LHCN-M2 (cell line): ENCODE measurements at places on chromosomes 6 and 20. TPM values are rescaled to one million over a fixed set of nuclear protein-coding genes. Genes with fewer than 3 reads are reported as not detected.
A peak's percentile ranks its signal among the peaks of the same experiment; 100 is the strongest.

Gene CASP8AP2
- total RNA-seq: 16.6 and 17.6 TPM in 2 replicates

GRCh38 chr20:38809942-38810341 is 4.4 kb downstream of the PPP1R16B start:
- DNase-seq: no peak

DNA sequence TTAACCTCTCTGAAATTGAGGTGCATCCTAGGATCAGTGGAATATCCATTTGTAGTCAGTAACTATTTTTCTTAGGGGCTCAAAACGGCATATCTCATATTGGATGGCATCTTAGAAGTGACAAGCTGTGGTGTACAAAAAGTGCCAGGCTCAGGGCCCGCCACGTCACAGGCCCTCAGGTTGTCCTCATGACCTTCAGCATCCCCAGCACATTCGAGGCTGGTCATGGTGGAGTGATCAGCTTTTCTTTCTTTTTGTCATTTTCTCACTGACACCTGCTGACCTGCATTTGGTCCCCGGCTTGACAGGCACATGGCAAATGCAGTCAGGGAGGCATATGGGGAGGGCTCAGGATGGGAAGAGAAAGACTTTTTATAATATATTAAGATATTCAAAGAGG is 7.1 kb upstream of the E2F1 start:
- DNase-seq: no peak

Gene C6orf163
- 0.46 TPM in 1 of 2 replicates, not detected in the other for total RNA-seq

- DNase-seq: peak; percentile 6
Observed at GRCh38 chr6:101276066-101276465, 117.4 kb upstream of the GRIK2 start.

DNA sequence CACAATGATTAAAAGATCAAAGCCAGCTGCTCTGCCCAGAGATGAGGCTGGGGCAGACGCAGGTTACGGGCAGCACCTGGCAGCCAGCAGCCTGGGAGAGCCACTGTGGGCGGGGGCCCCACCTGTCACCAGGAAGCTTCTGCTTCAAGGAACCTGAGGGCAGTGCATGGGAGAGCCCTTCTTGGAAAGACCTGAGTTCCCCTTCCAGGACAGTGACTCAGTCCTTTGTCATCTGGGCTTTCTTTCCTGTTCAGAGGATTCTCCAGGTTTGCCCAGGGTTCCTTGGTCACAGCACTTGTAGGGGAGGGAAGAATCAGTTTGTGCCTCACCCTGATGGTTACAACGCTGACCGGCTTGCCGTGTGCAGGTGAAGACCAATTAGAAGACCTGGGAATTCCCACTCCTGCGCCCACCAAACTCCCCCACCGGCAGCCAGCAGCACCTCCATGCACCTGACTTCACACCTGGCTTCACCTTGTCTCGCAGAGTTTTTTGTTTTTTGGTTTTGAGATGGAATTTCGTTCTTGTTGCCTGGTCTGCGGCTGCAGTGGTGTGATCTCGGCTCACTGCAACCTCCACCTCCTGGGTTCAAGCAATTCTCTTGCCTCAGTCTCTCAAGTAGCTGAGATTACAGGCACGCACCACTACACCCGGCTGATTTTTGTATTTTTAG is 2.0 kb downstream of the ZBP1 start:
- no peak for DNase-seq

GRCh38 chr6:128710315-128710714 is 172.6 kb upstream of the LAMA2 start:
- DNase-seq: no peak

Gene MYO6
- 6.1 and 7.3 TPM in 2 replicates for total RNA-seq
